ENCODE measurements at places on chromosomes 12 and 14.

DNA sequence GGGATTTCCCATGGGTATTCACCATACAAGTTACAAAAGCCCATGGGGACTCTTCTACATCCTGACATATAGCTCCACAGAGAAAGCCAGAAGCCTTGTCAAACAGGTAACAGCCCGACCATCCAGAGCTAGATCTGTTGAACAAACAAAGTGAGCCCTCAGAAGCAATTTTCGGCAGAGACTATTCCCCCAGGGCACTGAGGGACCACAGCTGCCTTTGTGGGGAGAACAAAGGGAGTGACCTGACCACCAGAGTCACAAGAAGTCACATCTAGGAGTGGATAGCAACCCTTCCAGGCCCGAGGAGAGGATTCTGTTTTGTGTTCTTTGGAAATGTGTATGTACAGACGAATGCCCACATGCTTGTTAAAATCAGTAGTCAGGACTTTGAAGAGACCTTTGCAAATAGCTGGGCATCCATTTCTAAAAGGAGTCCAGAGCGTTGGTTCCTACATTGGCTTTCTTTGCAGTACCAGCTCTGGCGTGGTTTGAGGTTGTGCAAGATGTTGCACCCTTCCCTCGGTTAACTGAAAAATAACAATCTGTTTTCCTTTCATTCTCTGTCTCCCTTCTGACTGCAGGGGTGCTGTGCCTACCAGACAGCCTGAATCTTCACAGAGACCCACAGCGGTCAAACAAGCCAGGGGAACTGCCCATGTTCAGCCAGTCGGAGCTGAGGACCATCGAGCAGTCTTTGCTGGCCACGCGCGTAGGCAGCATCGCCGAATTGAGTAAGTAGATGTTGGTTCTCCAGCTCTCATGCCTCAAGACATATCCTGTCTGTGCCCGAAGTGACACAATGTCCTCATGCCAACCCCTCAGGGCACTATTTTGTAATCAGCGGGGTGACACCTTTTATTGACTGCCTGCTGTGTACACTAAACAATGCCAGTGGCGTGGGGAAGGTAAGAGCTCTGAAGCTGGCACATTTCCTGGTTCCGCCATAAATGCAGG, 165.4 kb upstream of the PWP1 start:
- DNase-seq, result no peak

GRCh38 chr12:125376422-125376821, 311.2 kb downstream of the AACS start:
- no peak for DNase-seq

DNA sequence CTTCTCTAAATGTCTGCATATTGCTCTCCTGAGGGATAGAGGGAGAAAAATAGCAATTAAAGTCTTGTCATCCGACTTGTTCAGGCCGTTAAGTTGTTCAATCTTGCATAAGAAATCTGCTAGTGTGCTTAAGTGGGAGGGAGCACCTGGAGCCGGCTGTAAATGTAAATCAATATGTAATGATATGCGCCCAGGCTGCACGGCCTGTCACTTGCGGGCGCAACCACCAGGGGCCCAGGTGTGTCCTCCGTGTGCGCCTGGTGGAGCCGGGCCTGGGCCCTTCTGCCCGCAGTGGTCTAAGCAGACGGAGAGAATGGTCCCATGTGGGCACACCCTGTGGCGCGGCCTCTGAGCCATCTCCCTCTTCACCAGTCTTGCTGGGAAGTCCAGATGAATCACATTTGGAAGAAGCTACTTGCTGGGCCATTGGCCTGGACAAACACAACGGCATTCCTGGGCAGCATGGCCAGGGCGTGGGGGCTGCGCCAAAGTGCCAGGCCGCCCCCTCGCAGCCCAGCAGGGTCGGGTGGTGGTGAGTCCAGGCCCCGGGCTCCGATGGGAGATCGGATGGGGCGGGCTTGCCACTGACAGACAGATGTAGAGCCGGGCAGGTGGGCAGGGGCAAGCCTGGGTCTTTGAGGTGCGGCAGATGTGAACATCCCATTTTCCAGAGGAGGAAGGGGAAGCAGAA, 193.3 kb upstream of the C14orf180 start:
- DNase-seq, result no peak

- no peak for DNase-seq
Measured at GRCh38 chr12:132806857-132807256, 21.8 kb downstream of the GOLGA3 start.

DNA sequence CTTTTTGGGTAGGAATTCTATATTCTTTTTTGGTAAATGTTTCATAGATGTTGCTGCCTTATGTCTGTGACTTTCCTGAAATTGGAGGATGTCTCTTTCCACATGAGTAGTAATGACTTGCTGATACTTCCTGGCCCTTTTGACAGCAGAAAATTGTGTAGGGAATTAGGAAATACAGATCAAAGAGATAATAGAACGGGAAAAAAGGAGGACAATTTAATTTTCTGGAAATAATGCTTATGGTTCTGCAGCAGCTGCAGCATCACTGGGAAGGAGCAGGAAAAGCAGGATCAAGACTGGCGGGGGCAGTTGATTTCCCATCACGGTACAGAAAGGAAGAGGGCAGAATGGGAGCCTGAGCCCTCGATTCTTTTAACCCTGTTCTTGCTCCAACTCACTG, 68.8 kb upstream of the PZP start:
- no peak for DNase-seq

- DNase-seq, result peak; percentile 66
Measured at GRCh38 chr12:85575120-85576096, 260.8 kb downstream of the RASSF9 start.

GRCh38 chr12:72074956-72075355, 136.3 kb downstream of the TPH2 start:
- no peak for DNase-seq

DNA sequence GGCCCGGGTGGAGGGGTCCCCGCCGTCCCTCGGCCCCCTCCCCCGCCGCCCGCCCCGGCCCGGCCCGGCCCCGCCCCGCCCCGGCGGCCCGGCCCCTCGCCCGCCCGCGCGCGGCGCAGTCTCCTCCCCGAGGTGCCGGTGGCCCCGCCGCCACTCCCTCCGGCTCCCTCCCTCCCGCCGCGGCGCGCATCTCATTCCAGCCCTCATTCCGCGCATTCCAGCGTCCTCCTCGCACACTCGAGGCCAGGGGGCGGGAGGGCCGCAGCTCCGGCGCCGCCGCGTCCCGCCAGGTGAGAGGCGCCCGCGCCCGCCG, at the start of gene TEAD4:
TSS of gene TEAD4 (plus strand) at position 206 of the 313 bp plus-strand sequence.
- DNase-seq, result peak; percentile 94

DNA sequence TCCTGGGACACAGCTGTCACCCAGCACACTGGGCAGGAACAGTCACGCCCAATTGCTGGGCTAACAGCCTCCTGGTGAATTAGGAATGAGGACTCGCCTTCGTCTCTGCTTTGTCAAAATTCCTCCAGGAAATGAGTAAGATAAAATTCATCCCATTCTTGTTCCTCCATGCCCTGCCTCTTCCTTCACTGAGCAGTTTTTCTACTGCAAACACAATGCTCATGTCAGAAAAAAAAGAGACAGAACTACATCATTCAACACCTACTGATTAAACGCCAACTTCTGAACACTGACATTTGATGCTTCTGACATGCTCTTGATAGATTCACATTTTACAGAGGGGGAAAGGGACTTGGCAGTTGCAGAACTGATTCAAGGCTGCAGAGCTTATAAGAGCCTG, 37.5 kb upstream of the DTX1 start:
- no peak for DNase-seq

DNA sequence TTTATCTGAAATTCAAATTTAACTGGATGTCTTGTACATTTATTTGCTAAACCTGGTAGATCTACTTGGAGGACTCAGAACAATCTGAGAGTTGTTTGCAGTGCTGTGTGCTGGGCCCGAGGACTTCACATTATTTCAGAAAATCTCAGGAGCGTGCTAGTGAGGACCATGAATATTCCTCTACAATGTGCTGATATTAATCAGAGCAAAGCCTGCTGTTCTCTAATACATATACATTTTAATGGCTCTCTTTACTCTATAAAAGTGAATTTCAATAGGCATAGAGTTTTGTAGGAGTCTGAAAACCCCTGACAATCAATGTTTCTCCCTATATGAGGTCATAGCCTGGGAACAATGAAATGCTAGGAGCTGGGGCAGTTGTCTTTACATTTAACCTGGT, 144.3 kb downstream of the NEDD1 start:
- DNase-seq, result no peak

DNA sequence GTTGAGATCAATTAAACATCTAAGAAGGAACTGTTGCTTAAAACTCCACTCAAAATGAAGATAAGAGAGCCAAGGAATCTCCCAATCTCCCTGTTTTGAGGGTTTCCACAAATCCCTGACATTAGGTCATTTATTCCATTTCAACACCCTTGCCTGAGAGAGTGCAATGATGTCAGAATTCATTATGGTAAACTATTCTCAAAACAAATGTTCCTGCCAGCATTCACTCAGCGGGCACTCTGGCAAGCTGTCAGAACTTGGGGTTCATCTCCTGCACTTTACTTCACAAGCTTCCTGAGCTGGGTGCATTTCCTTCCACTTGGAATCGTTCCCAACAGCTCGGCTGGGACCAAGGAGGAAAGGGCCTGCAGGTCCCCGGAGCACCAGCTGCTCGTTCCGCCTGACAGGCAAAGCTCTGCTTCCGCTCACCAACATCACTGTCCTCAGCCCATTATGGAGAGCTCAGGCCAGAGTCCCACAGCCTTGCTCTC, 117.8 kb downstream of the TTC7B start:
- DNase-seq, result peak; percentile 56

GRCh38 chr12:69239922-69240630, 707 bp downstream of the CPSF6 start:
- DNase-seq, result peak; percentile 74

GRCh38 chr12:93502802-93503623, 35.7 kb downstream of the MRPL42 start:
- peak; percentile 42 for DNase-seq

DNA sequence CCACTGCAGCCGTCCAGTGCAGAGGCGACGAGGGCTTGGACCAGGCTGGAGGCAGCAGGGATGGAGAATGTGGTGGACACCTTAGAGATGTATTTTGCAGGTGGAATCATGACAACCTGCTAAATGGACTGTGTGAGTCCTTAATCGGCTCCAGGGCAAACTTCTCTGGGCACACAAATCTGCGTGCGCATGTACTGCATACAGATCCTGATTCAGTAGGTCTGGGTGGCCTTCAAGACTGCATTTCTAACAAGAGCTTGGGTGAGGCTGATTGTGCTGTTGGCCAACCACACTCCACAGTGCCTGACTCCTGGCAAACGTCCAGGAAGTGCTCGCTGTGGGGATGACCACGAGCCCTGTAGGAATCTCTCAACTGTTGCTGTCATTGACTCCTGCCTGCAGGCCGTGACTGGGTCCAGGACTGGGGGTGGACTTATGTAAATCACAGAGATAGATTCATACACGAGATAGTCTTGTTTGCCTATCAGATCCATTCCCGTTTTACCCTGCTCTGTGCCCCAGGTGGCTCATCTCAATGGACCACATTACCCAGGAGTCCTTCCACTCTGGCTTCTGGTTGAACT, 27.2 kb downstream of the JDP2 start:
- DNase-seq, result no peak

DNA sequence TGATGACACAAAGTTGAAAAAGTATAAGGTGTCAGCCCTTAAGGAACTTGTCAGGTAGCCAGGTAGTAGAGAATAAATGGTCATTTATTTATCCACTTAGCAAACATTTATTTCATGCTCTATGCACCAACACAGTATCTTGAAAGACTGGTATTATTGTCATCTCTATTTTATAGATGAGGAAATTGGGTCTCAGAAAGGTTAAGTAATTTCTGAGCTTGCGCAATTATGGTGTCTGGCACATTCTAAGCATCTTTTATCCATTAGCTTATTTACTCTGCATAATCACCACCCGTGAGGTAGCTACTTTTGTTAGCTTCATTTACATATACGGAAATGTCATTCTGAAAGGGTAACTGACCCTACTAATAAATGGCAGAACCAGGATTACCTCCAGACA, 2.5 kb upstream of the UTP20 start:
- DNase-seq, result no peak

GRCh38 chr14:29759521-29760340, 167.9 kb downstream of the PRKD1 start:
- DNase-seq, result no peak

DNA sequence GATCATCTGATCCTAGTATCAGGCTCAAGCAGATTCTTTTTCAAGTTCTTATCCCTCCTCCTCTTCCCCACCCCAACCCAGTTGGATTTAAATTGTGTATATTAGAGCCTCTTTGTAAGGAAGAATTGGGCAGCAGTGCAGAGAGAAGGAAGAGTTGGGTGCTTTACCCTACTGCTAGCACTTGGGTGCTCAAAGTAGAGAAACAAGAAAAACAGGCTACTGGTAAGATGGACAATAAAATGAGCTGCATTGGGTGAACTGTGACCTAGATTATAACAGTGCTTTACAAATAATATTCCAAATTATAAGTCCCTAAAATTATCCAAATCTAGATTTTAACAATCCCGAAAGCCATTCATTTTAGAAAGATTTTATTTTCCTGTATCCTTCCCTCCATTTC, 363.4 kb upstream of the GARIN6 start:
- DNase-seq, result no peak

DNA sequence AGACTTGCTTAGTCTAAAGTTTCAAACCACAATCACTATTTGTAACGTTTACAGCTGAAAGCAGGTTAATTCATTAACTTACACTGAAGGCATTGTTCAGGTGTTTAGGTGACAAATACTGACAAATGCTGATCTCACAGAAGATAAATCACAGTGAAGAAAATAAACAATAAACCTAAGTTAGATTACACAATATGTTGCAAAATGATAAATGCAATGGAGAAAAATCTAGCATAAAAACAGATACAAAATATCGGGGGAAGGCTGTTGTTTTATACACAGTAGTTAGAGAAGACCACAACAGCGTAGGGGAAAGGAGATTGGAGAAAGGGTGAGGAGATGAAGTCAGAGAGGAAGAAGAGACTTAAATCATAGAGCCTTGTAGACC, 3.0 kb downstream of the SCAF11 start:
- no peak for DNase-seq

DNA sequence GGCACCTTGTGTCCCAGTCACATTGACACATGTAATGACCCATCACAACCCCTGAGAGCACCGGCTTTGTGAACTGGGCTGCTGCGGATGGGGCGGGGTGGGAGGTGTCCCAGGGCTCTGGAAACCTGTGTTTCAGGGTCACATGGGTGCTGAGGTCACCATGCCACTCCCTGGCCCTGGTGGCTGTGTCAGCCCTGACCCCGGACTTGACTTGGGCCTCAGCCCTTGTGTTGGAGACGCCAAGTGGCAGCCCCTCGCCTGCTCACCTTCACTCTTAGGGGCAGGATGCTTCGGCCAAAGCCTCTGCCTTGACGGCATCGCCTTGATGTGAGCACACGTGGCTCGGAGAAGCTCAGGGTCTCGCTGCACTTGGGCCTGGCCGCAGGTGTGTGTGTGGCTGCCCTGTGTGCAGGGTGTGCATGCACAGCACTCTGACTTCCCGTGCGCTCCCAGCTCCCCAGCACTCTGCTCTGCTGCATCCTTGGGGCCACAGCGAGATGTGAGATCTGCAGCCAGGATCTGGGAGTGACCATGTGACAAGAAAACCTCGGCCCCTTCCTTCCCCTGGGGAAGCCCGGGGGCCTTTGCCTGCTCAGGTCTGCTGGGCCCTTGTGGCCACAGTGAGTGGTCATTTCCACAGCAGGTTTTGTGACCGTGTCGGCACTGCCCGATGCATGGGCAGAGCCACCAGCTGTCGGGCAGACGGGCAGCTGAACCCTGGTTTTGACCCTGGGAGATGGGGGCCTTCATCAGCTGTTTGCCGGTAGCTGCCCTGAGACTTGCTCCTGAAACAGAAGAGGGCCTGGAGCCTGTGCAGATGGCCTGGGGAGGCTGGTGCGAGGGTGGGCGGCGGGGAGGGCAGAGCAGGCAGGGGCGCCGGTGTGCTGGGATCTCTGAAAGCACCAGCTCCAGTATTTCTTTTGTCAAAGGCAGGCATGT, 167.4 kb downstream of the KIF26A start:
- DNase-seq, result no peak

GRCh38 chr12:54009171-54010052, 627 bp downstream of the HOXC8 start:
- peak; percentile 61 for DNase-seq
